ENCODE measurements at places on chromosomes 5 and 9.

DNA sequence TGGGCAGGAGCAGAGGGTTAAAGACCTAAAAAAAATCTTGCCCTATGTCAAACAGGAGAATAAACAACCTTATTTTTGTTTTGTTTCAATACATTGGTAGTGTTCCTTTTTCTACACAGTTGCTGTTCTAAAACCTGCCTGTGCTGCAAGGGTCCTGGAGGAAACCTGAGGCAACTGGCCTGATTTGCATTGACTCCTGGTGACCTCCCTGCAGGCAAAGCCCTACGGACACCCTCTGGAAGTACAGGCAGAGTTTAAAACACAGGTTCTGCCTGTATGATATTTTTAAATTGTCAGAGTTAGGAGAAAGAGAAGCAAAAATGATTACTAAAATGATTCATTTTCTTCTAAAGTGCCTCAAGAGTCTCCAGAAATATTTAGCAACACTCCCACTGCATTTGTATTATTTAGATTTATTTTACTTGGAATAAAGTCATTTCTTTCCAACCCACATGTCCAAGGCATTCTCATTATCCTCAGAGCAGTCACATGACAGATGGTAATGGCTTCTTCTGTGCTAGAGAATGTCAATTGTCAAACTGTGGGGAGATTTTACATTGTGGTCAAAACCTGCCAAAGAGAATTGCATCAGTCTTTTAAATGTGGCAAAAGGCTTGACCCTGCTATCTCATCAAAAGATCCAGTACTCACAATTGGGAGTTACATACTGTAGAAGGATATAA lies 559.6 kb downstream of the CETN3 start:
- no peak for DNase-seq

DNA sequence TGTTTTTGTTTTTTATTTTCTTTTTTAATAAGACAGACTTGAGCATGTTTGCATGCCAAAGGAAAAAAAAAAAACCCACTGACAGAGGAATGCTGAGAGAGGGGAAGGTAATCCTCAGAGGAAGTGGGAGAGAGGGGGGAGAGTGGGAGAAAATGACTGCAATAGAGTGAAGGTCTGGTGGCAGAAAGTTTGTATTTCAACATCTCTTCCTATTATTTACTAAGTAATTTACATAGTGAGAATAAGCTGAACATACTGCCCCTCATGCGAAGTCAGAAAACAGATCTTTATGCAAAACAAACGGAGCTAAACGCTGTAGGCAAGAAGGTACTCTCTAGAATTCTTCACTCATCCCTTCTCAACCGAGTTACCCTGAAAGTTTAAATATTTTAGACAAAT lies 45.0 kb downstream of the ELL2 start:
- no peak for DNase-seq

DNA sequence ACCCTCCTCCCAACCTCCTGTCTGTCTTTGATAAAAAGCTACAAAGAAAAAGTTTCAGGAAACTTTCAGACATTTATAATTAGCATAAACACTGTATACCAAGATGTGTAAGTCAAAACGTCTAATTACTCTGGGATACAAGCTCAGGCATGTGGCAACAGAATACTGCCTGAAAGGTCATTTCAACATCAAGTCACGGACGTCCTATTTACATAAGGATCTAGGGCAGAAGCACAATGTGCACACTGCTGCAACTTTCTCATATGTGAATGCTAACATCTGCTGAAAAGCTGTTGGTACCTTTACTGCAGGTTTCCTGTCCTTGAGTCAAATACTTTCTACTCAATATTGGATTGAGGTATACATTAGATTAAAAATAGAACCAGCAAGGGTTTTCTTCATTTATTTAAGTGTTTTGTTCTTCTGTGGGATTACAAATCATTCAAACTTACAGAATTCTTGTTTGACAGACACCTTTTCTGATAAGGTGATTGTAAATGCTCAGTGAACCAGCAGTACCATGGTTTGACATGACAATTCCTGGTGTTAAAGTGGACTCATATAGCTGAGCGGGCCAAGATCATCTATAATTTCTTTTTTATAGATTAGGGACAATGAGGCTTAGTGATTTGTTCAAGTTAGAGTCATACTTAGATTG lies 36.8 kb downstream of the ELL2 start:
- DNase-seq = no peak

- no peak for DNase-seq
These were observed 47.8 kb upstream of the SLC1A3 start for GRCh38 chr5:36558641-36559040.

DNA sequence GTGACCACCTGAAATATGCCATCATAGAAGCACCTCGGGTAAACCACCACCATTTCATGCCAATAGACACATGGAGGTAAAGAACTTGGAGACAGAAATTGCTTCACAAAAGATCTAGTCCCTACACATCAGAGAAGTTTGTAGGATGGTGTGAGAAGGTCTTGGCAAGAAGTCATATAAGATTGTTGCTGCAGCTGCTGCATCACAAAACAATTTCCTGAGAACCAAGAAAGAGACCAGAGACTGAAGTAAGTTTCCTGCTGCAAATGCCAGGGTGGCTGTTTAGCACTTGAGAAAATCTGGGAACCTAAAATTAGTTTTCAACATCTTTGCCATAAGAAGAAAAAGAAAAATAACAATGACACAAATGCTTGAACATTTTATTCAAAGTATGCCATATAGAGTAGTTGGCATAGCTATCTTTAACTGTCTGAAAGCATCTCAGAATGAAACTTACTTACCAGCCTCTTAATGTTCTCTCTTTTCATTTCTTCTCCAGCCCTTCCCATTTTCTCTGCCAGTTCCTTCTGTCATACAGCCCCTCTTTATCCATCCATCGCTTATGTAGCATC lies 114.3 kb downstream of the KCTD16 start:
- DNase-seq = no peak

- DNase-seq = no peak
These were observed at the start of gene IRX2 for GRCh38 chr5:2751592-2752021. IRX2 (minus strand) TSS chr5:2751677; CDS start chr5:2751413, 264 bp downstream.

- DNase-seq = no peak
These were observed 85.4 kb upstream of the FSTL4 start for GRCh38 chr5:133697536-133698258.

DNA sequence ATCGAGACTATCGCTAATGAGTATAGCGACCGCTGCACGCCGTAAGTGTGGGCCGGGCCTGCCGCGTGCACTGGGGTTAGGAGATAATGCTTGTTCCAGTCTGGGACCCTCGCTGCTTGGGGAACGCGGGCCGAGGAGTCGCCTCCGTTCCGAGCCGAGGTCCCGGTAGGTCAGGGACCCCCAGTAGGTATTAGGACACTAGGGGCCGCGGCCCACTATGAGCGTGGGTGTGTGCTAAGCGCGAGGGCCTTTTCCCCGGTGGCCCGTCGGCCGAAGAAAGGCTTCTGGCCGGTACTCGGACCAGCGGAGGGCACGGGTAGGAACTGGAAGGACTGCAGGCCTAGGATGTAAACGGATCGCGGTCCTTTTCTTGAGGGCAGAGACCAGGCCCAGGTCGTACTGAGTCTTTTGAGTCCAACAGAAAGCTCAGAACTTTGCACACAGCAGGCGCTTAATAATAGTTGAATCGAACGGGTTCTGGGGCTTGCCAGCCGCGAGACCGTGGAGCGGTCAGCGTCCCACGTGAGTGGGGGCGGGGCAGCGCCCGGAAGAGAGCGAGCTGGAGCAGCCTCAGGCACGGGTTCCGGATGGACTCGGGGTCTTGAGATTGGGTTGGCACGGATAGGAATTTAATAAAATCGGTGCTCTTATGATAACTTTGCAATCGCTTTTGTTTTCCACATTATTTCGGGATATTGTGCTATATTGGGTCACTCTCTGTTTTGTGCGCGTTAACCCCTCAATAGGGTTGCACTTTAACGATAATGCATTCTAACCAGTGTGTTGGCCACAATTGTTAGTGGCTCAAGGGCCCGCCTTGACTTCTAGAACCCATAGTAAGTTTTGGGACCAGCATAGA lies 733 bp downstream of the HSPA4 start:
- peak; percentile 14 for DNase-seq

- DNase-seq = no peak
These were observed 481.2 kb downstream of the ACTL7B start for GRCh38 chr9:108374626-108375025.

DNA sequence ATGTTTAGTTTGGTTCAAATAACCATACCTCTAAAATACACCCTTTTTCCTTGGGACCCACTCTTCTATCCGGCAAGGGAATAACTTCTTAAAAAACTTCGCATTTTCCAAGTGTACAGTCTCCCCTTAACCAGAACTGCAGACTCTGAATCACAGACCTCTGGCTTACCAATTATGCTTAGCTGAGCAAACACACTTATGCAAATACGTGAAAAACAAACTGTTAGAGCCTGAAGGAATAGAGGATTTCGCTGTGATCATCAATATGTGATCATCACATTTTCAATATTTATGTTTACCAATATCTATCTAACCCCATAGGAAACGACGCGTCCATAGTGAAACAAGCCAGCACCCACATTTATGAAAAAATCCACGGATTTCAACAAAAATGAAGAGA lies 1.3 kb downstream of the LPAR1 start:
- no peak for DNase-seq

GRCh38 chr9:21311889-21312288 lies 6.8 kb upstream of the IFNA5 start:
- DNase-seq = no peak

GRCh38 chr9:113461285-113461684 lies 2.2 kb upstream of the RGS3 start:
- DNase-seq = no peak

DNA sequence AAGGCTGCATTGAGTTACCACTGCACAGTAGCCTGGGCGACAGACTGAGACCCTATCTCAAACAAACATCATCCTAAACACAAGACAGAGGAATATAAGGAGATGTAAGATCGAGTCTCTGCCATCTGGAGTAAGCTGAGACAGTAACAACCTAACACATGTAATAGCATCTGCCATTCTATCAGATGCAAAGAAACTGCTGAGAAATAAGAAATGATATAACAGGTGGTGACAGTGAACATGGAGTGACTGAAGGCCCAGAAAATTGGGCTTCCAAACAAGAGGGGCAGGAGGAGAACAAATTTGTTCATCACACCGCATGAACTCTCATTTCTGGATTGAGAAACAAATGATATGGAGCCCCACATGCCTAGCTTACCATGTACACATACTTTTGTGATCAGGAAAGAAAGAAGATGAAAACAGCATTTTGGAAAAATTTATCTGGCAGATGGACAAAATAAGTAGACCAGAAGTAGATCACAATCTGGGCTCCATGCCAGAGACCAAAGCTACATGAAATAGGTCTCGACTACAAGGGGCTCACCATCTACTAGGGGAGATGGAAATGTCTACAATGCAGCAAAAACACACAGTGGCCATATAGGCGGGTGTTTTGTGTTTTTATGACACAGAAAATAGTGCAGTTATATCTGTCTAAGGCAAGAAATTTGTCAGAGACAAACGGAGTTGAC lies 45.5 kb downstream of the ECPAS start:
- DNase-seq = no peak

- DNase-seq = peak; percentile 39
These were observed 404 bp downstream of the MRNIP start for GRCh38 chr5:179858241-179858585.

DNA sequence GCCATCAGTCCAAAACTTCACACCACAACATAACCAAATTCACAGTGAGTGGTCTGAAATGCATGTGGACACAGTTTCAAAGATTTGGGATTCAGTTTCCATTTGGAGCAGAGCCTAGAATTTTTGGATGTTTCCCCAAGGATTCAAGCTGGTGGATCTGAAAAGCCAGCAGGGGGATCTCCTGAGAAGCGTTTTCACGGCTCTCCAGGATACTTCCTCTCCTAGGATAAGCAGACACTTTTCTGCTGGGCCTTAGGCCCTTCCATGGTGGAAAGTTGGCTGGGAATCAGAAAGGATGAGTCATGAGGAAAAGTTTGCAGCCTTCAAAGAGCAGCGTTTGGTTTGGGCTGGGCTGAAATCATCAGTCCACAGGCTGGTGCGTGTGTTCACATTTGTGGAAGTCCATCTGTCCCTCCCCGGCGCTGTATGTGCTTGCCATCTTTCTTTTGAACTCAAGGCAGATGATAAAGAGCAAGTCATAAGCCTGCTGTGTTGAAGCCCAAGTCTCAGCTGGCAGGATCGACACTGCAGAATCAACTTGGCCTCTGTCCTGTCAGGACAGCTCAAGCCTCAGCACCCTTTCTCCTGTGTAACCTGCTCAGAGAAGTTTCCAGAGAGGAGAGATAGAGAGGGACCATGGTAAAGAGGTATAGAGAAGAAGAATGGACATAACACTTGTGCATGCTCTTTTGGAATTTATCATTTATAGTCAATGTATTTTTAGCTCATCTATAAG lies 152.6 kb upstream of the MSX2 start:
- DNase-seq = no peak

DNA sequence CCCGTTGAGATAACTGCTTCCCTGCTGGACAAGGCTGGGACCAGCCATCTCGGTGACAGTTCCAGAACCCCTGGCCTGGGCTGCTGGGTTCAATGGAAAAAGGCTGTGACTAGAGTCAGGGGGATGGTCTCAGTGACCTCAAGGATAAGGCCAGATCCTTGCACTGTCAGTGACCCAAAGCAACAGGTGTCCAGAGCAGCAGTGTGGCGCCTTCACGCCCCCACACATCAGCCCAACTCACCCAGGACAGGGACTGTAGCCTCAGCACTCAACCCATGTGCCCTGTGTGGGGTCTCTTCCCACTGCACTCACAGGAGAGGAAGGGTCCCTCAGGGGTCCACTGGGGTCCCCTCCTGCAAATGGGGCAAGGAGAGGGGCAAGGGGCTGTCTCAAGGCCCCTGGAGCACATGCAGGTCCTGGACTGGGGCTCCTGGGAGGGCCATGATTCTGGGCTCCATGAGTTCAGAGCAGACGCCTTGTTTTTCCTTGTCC lies 698 bp upstream of the LCN2 start:
- no peak for DNase-seq

GRCh38 chr9:33903157-33903780 lies 86.3 kb downstream of the UBE2R2 start:
- DNase-seq = no peak

GRCh38 chr5:97224112-97224750 lies 41.2 kb upstream of the RIOK2 start:
- DNase-seq = no peak

DNA sequence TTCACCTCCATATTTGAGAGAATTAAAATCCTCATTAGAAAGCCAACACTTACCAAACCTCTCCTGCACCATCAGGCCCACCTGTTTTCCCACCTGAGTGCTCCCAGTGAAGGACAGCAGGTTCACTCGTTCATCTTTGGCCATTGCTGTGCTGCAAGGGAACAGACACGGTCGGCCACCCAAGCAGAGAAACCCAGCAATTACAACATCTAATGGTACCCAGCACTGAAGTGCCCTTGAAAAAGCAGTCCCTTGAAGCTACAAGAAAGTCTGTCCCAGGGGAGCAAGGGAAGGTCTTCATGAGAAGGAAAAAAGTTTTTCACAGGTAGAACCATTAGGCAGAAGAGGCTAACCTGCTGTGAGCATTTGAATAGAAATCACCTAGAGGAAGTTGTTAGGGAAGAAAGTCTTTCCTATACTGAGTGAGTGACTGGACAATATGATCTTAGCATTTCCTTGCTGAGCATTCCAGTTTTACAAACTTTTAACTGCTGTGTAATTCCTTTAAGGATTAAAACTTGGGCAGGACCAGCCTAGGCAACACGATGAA lies 26.7 kb downstream of the ALDH7A1 start:
- DNase-seq = no peak

GRCh38 chr5:146699138-146699537 lies 179.4 kb downstream of the PPP2R2B start:
- no peak for DNase-seq

- DNase-seq = no peak
These were observed 759.3 kb upstream of the TYRP1 start for GRCh38 chr9:11933926-11934325.
